Hematopoietic multipotent progenitor cell treated with erythropoietin and hydrocortisone succinate and interleukin-3 and kit ligand, for 6 days (in vitro differentiated cells): ENCODE measurements at places on chromosomes 13 and 19.

GRCh38 chr13:75220861-75221260 lies 261.1 kb downstream of the TBC1D4 start:
- no peak for DNase-seq

- no peak for DNase-seq
Observed at GRCh38 chr13:30774214-30774730, 38.9 kb downstream of the ALOX5AP start.

DNA sequence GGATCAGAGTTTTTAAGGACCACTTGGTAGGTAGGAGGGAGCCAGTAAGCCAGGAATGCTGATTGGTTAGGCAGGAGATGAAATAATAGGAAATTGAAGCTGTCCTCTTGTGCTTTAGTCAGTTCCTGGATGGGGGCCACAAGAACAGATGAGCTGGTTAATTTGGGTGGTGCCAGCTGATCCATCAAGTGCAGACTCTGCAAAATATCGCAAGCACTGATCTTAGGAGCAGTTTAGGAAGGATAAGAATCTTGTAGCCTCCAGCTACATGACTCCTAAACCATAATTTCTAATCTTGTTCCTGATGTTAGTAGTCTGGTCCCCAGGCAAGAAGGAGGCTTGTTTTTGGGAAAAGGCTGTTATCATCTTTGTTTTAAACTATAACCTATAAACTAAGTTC lies 117.9 kb upstream of the GPR12 start:
- DNase-seq = no peak

- DNase-seq = peak; percentile 68
Observed at GRCh38 chr13:102405499-102406100, 3.8 kb upstream of the FGF14 start.

DNA sequence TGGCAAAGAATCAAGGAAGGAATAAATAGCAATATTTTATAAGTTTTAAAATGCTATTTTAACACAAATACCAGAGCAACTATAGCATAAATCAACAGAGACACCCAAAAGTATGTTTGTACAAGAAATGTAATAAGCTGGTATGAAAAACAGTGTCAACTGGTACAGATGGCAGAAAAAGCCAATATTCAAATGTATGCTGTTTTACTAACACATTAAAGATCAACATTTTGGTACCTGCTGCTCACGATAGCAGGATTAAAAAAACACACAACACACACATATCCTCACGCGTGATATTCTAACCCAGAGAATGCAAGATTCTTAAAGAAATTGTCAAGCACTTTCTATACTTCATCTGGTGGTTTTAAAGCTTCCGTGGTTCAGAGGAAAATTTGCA lies 48.1 kb upstream of the C19orf12 start:
- no peak for DNase-seq

- no peak for DNase-seq
Observed at GRCh38 chr13:39879286-39880035, 224.0 kb downstream of the COG6 start.

DNA sequence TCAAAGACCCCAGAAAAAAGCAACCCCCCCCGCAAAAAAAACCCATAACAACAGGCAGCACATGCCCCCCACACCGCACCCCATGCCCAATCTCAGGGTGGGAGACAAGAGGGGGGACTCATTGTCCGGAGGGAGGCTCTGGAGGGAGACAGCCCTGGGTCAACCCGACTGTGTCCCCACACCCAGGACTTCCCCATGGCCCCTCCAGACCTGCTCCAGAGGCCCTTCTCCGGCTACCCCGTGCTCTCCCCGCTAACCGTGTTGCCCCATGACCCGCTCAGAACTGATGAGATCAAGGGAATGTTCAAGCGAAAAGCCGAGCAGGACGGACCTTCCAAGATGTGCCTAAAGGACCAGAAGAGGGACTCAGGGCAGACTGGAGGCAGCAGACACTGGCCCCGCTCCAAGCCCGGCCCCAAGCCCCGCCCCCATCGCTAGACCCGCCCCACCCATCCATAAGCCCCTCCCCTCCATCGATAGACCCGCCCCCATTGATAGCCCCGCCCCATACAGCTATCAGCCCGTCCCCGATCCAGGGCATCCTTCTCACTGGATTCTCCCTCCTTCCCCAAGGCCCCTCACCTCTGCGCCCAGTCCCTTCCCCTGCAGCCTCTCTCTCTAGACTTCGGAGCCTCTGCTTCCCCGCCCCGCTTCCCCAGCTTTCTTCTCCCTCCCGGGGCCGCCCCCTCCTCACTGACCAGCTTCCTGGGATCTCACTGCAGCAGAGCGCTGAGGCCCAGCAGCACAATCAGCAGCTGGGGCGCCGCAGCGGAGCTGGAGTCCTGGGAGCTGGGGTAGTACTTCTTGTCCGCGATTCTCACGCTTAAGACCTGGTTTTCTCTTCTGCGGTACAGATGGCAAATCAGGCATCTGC lies 2.2 kb downstream of the BST2 start:
- peak; percentile 76 for DNase-seq

GRCh38 chr13:49584771-49585182 lies 581 bp downstream of the RCBTB1 start:
- peak; percentile 50 for DNase-seq

GRCh38 chr13:20127562-20128458 lies 33.0 kb downstream of the GJA3 start:
- peak; percentile 61 for DNase-seq

- no peak for DNase-seq
Observed at GRCh38 chr19:50315773-50316448, 13.3 kb downstream of the KCNC3 start.

- no peak for DNase-seq
Observed at GRCh38 chr13:29101905-29102304, 281.8 kb downstream of the MTUS2 start.

DNA sequence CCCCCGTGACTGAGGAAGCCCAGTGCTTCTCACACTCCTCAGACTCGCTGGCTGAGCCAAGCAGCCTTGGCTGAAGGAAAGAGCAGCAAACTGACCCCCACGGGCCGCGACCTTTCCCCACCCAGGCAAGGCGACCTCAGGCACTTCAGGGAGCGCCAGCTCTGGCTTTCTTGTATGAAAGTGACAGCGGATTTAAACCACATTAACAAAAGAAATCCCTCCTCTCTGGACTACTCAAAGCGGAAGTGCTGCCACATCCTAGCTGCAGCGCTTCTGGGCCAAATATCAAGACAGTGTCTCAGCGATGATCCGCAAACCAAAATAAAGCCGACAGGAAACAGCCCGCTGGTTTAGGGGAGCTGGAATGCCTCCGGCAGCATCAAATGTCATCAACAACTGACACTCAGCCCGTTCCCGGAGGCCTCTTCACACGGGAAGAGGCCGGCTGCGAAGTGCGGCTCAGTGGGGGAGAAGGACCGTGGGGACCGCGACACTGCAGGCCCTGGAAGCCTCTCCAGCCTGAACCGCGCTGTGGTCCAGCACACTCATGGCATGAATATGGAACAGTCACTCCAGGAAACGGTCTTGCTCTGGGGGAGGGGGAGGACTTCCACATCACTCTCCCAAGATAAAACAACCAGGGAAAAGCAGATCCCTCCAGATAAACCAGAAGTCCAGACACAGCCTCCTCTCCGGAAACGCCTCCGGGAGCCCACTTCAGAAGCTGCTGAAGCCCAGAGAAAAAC lies 1.4 kb downstream of the RASA3 start:
- peak; percentile 75 for DNase-seq

DNA sequence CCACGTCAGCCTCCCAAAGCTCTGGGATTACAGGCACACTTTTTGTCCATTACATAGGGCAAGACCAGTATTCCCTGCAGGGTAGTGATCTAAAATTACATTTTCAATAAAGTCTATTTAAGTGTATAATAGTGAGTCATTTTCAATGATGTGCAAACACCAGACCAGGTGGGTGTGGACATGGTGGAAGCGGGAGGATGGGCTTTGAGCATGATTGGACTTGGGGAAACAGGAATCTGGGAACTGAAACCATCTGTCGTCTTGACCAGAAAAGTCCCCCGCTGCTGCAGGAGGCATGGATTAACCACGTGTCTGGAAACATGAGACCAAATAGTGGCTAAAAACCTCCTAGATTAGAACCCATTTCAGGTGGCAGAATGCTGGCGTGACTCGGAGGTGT lies 4.9 kb downstream of the FXYD3 start:
- DNase-seq = no peak
